ENCODE measurements at places on chromosomes 13 and 19.

- no peak for DNase-seq
Measured at GRCh38 chr19:21434967-21435544, 38.1 kb downstream of the ZNF493 start.

GRCh38 chr19:7682175-7682855 lies 1.7 kb downstream of the TRAPPC5 start:
- no peak for DNase-seq

GRCh38 chr19:41626877-41627276 lies at the start of gene CEACAM4:
Gene CEACAM4 (minus strand): TSS chr19:41627074. CDS start chr19:41626963, 111 bp downstream.
- peak; percentile 26 for DNase-seq

DNA sequence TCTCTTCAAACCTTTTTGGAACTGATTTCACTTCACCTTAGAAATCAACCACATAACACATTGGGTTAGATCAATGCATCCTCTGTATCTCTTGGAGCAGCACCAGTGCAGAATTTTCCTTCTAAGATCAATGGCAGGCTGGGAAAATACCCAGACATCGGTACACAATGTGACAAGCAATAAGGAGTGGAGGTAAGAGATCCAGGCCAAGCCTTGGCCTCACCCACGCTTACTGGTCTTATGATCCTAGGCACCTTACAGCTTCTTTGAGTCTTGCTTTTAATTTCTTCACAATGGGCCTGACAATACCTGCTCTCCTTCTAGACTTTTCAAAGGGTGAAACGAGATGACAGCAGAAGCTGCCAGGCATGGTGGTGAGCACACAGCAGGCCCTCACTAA lies 232.0 kb downstream of the LACC1 start:
- no peak for DNase-seq

DNA sequence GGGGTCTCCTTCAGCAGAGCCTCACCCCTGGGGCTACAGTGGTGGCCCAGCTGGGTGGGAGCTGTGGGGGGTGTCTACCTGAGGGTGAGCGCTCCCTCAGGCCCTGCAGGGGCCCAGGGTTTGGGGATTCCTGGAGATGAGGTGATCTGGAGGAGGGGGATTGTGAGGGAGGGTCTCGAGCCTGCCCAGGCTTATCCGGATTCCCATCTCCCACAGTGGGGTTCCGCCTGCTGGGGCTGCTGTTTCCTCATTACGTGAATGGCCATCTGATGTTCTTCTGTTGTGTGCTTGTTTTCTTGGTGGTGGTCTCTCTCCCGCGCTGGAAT lies 4.4 kb downstream of the PPP1R37 start:
- DNase-seq, result no peak

All from hematopoietic multipotent progenitor cell (in vitro differentiated cells).